ENCODE measurements at places on chromosomes 7 and 10. TPM values are rescaled to one million over a fixed set of nuclear protein-coding genes. Genes with fewer than 3 reads are reported as not detected.

DNA sequence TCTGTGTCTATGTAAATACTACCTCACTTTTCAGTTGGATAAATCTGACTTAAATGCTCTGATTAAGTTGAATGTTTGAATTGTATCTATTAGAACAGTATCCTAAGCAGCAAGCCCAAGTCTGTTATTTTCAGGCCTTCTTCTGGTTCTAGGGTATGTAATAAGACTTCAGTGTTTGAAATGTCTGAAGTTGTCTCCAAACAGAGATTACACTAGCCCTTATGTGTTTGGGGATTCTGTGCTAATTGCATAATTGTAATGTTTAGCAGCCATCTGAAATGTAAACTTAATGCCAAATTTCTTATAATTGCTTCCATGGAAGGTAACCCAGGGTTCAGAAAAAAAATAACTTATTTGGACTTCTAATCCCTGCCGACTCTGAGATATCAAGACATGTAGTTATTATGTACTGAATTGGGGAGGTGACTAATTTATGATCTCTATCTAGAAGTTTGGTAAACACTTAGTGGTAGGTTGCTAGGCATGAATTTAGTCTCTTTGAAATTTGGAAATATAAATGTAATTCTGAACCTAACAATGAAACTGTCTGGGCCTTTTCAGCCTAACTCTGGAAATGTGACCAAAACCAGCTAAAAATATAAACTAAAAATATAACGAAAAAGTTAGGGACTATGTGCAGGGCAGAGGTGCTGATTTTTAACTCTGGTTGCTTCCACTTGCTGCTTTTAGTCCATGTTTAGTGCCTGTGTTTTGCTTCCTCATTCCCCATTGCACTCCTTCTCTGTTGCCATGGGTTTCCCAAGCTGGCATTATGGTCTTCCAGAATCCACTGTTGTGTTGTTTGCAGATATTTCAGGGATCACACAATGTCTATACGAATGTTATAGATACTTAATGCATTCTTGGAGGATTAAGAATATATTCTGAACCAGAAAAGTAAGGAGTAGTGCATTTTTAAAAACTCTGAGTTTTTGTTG is 54.8 kb downstream of the MCU start:
- DNase-seq: no peak

DNA sequence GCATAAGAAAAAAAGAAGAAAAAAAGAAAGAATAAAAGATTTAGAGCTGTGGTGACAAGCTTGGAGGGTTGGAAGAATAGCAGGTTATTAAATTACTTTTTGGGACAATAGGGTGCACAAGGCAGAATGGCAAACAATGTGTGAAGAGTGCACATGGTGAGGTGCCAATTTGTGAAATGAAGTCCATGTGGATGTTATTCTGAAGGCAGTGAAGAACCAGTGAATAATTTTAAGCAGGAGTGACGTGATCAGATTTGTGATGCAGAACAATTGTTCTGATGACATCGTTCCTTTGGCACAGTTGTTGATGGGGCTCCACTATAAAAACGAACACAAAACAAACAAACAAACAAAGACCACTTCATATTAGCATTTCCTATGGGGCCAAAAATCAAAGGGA is 700.3 kb downstream of the NRG3 start:
- DNase-seq: no peak

- no peak for DNase-seq
Measured at GRCh38 chr10:67665491-67665890, 30.5 kb downstream of the CTNNA3 start.

The MTERF1 gene
- 23.4 TPM for total RNA-seq

- DNase-seq: no peak
Measured at GRCh38 chr7:66326501-66327215, 121.5 kb downstream of the TPST1 start.

The OR2A5 gene
- not detected for total RNA-seq

- DNase-seq: no peak
Measured at GRCh38 chr7:127582361-127582760, 3.0 kb downstream of the GCC1 start.

The MMD2 gene
- not detected for total RNA-seq

The AKR1E2 gene
- total RNA-seq: 1.7 TPM

- no peak for DNase-seq
Measured at GRCh38 chr7:32761451-32762205, 129.9 kb downstream of the KBTBD2 start.

The ACBD7 gene
- total RNA-seq: 2.5 TPM

The PRR15 gene
- not detected for total RNA-seq

- DNase-seq: no peak
Measured at GRCh38 chr7:20557116-20557515, 58.4 kb upstream of the ABCB5 start.

The SPDYE1 gene
- not detected for total RNA-seq

GRCh38 chr10:121880895-121881294 is 46.9 kb downstream of the ATE1 start:
- DNase-seq: no peak

DNA sequence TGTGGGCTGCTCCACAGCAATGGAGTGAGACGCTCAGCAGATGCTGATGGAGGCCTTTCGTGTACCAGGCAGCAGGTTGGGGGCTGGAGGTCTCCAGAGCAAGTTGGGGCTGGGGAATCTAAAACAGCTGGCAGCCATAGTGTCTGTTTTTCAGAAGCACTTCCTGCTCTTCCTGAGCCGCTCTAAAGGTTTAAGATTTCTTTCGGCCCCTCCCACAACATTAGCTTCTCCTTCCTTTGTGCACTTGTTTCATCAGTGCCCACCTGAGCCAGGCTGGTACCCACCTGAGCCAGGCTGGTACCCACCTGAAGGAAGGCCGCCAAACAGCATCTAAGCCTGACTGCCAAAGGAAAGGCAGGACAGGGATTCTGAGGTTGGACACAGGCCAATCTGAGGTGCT is 18.4 kb upstream of the WAPL start:
- DNase-seq: no peak

- no peak for DNase-seq
Measured at GRCh38 chr7:299169-299568, 9.2 kb downstream of the FOXL3 start.

GRCh38 chr7:50502001-50502684 is 52.0 kb upstream of the FIGNL1 start:
- no peak for DNase-seq

The GNGT1 gene
- total RNA-seq: not detected

DNA sequence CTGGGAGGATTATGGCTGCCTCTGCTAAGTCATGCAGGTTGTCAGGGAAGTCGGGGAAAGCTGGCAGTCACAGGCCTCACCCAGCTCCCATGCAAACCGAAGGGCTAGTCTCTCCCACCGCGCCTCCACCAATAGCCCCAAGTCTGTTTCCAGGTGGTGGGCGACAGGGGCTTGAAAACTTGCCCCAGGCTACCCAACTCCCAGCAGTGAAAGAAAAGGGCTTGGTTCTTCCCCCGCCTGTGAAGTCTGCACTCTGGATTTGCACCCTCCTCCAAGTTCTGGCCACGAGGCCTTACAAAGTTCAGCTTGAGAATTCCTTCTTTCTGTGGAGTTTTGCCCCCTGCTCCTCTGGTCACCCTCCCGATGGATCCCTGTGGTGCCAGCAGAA is 99.9 kb upstream of the CHST15 start:
- no peak for DNase-seq

- DNase-seq: no peak
Measured at GRCh38 chr7:38561166-38561565, 70.0 kb downstream of the AMPH start.

The PIP gene
- total RNA-seq: not detected

The DCLRE1C gene
- total RNA-seq: 25.8 TPM

The HABP2 gene
- not detected for total RNA-seq

DNA sequence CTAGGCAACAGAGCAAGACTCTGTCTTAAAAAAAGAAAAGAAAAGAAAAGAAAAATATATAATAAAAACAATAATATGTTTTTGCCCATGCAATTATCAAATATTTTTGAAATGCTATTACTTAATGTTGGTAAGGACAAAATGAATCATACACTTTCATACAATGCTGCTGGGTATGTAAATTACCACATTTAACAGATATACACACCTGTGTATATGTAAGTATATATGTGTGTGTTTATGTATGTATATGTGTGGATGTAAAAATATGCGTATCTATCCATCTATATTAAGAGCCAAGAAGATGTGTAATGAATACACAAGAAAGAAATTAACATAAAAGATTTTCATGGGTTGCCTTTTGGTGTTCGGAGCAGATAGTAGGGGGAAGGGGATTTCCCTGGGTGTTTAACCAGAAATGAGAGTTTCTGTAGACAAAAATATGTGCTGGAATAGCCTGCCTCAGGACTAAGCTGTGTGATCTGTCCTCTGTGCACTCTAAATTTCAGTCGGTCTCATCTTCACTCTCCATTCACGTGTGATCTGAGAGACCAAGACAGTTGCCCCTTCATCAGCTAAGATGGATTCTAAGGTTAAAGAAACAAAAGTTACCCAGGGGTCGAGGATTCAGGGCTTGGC is 61.2 kb downstream of the PRKCQ start:
- no peak for DNase-seq

DNA sequence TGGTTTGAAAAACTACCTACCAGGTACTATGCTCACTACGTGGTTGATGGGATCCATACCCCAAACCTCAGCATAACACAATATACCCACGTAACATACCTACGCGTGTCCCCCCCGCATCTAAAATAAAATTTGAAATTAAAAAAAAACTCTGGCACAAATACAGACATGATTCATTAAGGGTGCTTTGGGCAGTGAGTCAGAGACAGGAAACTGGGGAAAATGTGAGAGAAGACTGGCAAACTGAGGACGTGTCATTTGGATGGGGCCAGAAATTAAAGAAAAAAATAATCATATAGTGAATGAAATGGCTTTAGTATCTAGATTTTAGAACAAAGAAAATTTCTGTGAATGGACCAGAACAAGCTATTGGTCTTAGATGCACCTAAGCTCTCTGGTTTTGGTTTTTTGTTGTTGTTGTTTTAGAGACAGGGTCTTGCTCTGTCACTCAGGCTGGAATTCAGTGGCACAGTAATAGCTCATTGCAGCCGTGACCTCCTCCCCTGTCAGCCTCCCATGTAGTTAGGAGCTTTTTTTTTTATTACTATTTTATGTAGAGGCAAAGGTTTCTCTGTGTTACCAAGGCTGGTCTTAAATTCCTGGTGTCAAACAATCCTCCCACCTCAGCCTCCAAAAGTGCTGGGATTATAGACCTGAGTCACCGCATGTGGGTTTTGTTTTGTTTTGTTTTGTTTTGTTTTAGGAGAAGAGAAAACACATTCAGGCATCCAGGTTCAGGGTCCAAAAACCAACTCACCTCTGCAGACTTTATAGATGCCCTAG is 5.9 kb upstream of the PRSS58 start:
- DNase-seq: no peak

The PSMA2 gene
- 124 TPM for total RNA-seq

DNA sequence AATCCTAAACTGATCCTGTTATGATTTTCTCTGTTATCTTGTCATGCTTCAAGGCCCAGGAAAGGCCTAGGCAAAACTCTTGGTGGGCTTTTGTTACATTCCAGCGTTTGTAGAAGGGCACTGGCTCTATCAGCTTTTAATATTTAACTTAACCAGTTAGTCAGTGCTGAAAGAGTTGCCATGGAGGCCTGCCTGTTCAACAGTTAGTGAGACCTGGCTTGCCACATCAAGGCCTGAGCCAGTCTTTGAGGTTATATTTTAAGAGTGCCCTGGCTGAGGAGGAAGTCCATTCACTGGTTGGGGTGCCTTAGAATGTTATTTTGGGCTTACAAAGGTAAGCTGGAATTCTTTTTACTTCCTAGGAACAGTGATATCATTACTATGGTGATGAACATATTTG is 144.1 kb upstream of the NRG3 start:
- no peak for DNase-seq

DNA sequence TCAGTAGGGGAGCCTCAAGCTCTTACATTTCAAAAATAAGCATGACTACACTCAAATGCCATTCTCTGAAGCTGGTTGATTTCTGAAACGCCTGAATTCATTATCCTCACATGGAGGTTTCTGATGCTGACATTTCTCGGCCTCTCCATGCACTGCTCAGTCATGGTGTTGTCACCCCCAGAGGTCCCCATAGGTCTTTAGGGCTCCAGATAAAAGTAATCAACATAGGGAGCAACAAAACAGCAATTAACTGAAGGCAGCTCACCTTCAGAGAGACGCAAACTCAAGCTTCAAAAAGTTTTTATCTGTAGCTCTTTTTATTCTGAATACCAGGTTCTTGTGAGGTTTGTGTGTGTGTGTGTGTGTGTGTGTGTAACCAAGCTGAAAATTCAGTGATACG is 223.2 kb upstream of the LRRN3 start:
- no peak for DNase-seq

- DNase-seq: no peak
Measured at GRCh38 chr10:119469846-119470245, 72.7 kb downstream of the RGS10 start.

DNA sequence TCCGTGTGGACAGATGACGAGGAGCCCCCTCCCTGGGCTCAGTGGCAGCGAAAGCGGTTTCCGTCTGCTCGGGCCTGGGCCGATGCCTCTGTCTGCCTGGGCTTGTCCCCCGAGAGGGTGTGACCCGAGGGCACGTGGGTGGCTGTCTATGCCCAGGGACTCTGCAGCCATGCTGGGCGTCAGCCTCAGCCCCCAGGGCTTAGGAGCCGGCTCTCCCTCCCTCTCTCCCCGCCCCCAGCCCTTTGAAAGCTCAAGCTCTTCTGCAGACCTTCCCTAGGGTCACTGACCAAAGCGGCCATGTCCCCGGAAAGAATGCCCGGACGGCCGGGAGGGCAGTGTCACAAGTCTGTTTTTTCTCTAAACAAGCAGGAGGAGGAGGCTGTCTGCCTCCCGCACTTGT is 7.1 kb downstream of the MICALL2 start:
- no peak for DNase-seq

The TUBB8 gene
- total RNA-seq: not detected

DNA sequence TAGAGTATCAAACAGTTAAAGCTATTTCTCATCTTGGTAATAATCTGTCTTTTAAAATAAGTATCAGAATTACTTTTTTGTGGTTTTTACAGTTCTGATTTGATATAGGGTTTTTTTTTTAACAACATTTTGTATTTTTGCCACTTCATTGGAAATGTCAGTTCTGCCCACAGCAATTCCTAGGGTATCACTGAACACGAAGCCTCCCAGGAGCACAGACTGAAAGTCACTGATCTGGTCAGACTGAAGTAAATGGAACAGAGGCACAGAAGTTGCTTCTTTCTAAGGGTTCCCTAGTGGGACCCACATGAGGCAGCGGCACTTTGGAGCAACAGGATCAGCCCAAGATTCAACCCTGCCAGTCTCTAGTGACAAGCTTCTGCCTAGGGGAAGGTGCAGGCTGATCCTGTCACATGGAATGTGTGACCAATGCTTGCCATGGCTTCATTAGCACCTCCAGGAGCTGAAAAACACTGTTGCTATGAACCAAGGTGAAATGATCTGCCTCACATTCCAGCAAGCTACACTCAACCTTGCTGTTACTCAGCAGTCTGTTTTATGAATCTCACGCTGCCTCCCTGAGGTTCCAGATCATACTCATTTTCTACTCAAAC is 273.4 kb upstream of the CSTF2T start:
- no peak for DNase-seq

The ST8SIA6 gene
- total RNA-seq: not detected

- DNase-seq: no peak
Measured at GRCh38 chr10:68424454-68425014, 17.5 kb upstream of the RUFY2 start.

The CFAP43 gene
- 0.31 TPM for total RNA-seq

GRCh38 chr7:74143383-74143782 is 30.8 kb upstream of the EIF4H start:
- DNase-seq: no peak

GRCh38 chr7:124323597-124323996 is 290.7 kb upstream of the TMEM229A start:
- no peak for DNase-seq
